Mesenchymal stem cell (in vitro differentiated cells and primary cell): ENCODE measurements at places on chromosomes 1 and 21.

DNA sequence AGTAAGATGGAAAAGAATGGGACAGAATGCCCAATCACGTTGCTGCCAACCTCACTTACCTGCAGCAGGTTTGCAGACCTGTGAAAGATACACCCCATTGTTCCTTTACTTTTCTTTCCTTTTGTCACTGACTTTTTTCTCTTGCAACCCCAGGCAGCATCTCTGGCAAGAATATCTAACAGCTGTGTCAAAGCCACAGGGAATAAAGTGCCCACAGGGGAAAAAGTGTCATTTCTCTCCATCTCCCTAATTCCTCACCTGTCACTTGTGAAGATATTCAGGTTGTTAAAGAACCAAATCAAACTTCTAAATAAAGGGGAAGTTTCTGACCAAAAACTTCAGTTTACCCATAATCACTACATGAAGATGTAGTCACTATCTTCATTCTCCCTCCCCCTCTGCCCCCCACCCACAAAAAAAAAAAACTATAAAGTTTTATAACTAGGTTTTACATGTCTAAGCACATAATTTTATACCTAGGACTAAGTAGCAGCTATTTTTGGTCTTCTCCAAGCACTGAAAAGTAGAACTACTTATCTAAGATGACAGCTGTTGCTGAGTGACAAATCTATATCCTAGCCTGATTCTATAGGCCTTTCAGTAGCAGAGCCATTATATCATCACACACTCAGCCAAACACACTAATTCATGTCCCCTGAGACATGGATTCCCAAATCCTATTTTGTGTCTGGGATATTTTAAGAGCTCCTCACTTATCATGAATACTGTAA, 54.9 kb downstream of the TBX15 start:
- H3K27ac ChIP-seq, result no peak overlapping the region
- H3K4me3 ChIP-seq, result no peak overlapping the region
- no peak for DNase-seq
- peaks cover 3% of the 10 kb centered on the region for H3K4me1 ChIP-seq
- no peaks in the 10 kb centered on the region for H3K27me3 ChIP-seq

- no peaks in the 10 kb centered on the region for H3K36me3 ChIP-seq
- H3K4me1 ChIP-seq, result no peaks in the 10 kb centered on the region
- no peak overlapping the region for H3K27ac ChIP-seq
- H3K4me3 ChIP-seq, result no peak overlapping the region
Measured at GRCh38 chr1:163834778-163835177, 513.0 kb downstream of the NUF2 start.

GRCh38 chr1:161172349-161172748, 5.0 kb downstream of the B4GALT3 start:
- H3K4me3 ChIP-seq, result no peak overlapping the region
- H3K27ac ChIP-seq, result no peak overlapping the region
- H3K4me1 ChIP-seq, result peaks cover 19% of the 10 kb centered on the region
- no peaks in the 10 kb centered on the region for H3K27me3 ChIP-seq
- H3K36me3 ChIP-seq, result peaks cover 65% of the 10 kb centered on the region

GRCh38 chr1:186183219-186183618, 191.8 kb downstream of the TPR start:
- H3K27ac ChIP-seq, result peak overlapping the region; percentile 41
- H3K36me3 ChIP-seq, result no peaks in the 10 kb centered on the region
- DNase-seq, result peak; percentile 24

- no peak overlapping the region for H3K4me3 ChIP-seq
- no peak for DNase-seq
- no peaks in the 10 kb centered on the region for H3K4me1 ChIP-seq
- H3K36me3 ChIP-seq, result no peaks in the 10 kb centered on the region
- peaks cover 12% of the 10 kb centered on the region for H3K27me3 ChIP-seq
- no peak overlapping the region for H3K27ac ChIP-seq
Measured at GRCh38 chr1:26127235-26128163, 15.9 kb downstream of the PDIK1L start.

DNA sequence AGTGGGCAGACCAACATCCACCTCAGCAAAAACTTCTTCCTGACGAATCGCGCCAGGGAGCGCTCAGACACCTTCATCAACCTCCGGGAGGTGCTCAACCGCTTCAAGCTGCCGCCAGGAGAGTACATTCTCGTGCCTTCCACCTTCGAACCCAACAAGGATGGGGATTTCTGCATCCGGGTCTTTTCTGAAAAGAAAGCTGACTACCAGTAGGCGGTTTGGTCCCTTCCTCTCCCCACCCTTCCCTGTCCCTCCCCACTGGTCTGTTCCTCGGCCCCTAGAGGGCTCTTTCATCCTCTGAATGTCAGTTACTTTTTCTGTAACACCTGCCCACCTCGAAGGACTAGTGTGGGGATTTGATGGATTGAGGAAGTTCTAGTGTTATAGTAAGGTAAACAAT, 46.9 kb downstream of the CAPN2 start:
- H3K27ac ChIP-seq, result no peak overlapping the region
- peaks cover 4% of the 10 kb centered on the region for H3K4me1 ChIP-seq
- H3K4me3 ChIP-seq, result no peak overlapping the region
